Smooth muscle cell of the brain vasculature (primary cell): ENCODE measurements at places on chromosomes 16 and 17.

DNA sequence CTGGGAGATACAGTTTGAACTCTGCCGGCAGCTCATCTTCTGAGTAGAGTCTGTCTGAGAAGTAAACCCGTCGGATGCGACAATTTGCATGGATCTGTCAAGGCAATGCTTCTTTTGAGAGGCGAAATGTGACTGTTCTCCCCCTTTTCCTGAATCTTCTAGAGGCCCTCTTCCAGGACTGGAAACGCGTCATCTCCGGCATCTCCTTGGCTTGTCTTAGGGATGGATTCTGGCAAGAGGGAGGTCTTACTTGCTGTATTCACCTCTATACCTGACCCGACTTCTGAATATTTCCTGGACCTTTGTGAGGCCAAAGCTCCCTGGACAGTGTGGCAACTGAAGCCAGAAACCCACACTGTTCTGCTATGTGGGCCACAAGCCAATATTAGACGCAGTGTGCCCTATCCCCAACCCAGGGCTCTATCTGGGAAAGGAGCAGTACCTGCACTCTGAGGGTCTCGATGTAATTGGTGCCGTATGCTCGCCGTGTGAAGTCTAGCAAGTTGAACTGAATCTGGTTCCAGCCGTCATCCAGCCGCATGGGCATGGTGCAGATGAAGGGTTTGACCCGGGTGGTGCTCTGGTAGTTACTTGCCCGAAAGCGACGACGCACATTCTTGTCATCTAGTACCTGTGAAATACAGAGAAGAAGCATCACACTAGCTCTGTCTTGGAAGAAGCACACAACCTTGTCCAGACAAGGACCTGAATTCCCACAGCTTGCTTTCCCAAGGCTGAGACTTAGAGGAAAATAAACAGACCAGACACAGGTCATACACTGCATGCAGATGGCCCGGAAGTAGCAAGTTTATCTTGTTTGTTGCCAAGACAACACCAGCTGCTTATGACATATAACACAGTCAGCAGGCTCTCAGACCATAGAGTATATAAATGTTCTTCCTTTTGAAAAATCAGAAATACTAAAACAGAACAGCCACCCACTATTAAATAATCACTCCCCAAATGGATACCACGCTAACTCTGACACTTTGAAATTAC, 14.1 kb downstream of the CFAP20 start:
- DNase-seq, result no peak

DNA sequence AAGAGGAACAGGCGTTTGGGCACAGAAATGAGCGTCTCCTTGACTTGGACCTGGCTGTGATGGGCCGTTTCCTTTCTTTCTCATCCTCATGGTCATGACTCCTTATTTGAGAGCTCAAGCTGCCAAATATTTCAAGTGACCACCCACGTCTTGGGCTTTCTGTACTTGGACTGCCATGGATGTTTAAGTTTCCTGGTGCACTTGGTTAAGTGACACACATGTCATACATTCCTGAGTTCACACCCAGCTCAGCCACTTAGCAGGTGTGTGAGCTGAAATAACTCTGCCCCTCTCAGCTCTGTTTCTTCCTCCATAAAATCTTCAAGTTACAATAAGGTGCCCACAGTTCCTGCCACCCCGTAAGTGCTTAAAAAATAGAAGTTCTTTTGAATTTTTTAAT, 114.5 kb downstream of the CLEC16A start:
- no peak for DNase-seq

- DNase-seq, result no peak
These were observed 145.5 kb downstream of the SEC14L1 start for GRCh38 chr17:77286391-77286640.

GRCh38 chr16:28213396-28213795, 1.6 kb upstream of the XPO6 start:
- no peak for DNase-seq

DNA sequence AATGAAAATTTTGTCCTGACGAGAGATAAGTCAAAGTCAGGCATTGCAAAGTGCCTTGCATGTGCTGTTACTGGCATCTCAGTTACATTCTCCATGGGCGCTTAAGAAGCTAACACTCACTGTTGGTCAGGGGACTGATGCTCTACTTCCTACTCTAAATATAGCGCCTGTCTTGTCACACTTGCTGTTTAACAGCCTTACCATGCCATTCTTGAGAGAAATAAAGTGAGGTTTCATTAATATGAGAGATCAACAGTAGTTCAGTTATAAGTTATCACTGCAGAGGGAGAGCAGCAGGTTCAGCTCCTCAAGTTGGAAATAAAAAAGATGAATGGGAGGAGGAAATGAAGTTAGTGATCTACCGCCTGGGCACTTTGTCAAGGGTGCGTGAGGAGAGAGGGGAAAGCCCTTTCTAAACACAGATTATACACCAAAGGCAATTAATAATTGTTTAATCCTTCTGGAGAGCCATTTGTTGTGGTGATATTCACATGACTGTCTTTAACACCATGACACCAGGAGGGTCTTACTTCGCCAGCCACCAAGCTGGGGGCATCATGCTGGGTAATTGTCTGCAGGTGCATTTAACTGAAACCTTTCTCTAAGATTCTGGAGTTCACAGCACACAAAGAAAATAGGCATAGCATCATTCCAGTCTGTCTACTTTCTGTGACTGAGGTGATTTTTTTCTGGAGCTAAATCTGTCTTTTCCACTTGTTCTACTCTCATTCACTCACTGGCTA, 568.7 kb upstream of the HSBP1 start:
- no peak for DNase-seq

- DNase-seq, result no peak
These were observed 58.3 kb downstream of the USP32 start for GRCh38 chr17:60333628-60334031.

DNA sequence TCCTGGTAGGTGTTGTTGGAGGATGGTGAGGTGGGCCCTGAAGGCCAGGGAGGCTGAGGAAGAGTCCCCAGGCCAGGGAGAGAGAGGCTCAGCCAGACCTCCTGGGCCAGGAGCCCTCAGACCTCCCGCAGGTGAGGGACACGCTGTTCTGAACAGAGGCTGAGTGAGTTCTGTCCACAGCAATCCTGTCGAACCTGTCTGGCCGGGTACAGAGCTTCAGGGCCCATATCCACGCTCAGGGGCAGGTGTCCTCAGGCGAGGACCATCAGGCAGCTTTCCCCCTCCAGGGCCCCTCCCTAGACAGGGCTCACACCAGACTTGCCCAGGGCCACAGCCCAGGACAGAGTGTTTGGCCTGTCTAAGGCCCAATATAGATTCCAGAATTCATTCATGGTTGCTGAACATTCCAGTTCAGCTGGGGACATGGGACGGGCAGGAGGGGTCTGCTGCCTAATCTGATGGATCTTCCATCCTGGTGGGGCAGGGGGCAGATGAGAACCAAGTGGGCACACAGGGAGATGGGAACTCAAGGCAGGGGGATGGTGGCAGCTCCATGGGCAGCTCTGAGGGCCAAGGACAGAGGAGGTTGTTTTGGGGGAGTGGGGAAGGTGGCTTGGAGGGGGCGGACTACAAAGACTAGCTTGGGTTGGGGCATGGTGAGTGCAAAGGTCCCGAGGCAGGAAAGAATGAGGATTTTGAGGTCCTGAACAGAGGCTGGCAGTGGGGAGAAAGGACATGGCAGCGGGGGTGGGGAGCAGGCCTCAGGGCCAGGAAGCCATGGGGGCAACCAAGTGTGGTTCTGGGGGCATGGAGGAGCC, 23.4 kb upstream of the MPRIP start:
- no peak for DNase-seq

GRCh38 chr16:88290850-88291830, 91.6 kb upstream of the ZNF469 start:
- no peak for DNase-seq

GRCh38 chr17:49725452-49726130, 17.8 kb upstream of the SLC35B1 start:
- DNase-seq, result no peak

DNA sequence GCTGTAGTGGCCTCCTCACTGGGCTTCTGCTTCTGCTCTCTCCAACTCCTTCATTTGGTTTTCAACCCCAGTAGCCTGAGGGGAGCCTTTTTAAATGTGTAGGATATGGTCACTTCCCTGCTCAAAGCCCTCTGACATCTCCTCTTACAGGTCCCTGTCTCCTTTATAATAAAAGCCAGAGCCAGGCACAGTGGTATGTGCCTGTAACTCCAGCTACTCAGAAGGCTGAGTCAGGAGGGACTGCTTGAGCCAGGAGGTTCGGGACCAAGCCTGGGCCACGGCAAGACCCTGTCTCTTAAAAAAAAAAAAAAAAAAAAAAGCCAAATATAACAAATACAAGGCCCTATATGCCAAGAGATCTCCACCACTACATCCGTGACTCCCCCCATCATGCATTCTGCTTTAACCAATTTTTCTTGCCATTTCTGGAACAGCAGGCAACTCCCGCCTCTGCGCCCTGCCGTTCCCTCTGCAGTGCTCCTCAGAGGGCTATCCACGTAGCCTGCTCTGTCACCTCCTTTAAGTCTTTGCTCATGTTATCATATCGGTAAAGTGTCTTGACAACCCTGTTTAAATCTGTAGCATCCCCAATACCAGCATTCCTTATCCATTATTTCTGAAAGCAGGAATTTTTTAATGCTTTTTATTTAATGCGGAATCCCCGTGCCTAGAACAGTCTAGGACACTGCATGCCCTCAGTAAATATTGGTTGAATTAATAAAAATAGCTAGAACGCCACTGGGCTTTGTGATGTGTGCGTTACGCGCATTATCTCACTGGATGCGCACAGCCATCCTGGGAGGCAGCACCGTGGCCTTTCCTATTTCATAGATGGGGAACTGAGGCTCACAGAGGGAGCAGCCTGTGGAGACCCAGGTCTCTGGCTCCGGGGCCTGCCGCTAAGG, 9.5 kb downstream of the ZNF771 start:
- DNase-seq, result no peak

GRCh38 chr16:50185005-50185505, 31.9 kb downstream of the TENT4B start:
- no peak for DNase-seq

GRCh38 chr17:15650741-15651582, 31.5 kb upstream of the FBXW10B start:
- DNase-seq, result no peak

DNA sequence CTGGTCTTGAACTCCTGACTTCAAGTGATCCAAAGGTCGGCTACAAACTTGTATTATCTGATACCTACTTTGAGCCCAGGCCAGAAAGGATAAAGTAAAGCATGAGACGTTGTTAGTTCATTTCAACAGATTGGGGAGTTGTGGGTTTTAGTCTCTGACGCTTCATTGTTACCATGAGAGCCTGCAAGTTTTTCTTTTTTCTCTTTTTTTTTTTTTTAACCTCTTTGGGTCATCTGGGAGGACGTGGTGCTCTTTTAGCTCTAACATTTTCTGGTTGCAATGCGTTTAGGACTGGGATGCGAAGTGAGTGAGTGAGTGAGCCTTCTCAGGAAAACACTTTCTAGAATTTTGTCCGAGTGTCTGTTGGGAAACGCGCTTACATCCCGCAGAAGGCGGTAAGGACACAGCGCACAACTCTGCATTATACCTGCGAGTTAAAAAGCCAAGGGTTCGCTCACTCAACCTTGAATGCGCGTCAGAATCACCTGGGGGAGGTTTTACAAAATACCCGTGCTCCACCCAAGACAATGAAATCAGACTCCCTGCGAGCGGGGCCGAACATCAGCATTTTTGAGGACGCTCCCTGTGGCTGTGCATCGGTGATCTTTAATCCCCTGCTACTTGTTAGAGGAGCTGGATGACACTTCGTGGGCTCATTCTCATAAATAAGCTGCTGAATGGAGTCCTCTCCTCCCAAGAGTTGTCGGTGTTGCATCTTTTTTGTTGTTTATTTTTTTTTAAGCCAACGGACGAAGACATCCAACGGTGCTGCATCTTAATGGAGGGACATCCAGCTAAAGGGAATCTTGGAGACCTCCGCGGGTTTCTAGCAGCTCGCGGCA, 629 bp upstream of the RNF135 start:
- DNase-seq, result no peak

DNA sequence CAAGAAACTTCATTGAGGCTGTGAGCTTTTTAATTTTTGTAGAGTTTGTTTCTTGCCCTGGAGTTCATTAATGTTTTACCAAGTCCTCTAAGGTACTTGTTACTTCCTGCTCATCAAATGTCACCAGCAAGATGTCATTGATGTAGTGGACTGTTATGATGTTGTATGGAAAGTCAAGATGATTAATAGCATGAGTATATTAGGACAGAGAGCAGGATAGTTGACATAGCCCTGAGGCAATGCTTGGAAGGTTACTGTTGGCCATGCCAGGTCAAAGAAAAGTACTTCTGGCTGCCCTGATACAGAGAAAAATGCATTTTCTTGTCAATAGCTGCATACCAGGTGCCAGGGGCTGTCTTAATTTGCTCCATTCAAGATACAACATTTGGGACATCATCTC, 6.7 kb downstream of the KRTAP1-5 start:
- no peak for DNase-seq

GRCh38 chr17:64502809-64503208, 3.3 kb downstream of the DDX5 start:
- DNase-seq, result no peak

DNA sequence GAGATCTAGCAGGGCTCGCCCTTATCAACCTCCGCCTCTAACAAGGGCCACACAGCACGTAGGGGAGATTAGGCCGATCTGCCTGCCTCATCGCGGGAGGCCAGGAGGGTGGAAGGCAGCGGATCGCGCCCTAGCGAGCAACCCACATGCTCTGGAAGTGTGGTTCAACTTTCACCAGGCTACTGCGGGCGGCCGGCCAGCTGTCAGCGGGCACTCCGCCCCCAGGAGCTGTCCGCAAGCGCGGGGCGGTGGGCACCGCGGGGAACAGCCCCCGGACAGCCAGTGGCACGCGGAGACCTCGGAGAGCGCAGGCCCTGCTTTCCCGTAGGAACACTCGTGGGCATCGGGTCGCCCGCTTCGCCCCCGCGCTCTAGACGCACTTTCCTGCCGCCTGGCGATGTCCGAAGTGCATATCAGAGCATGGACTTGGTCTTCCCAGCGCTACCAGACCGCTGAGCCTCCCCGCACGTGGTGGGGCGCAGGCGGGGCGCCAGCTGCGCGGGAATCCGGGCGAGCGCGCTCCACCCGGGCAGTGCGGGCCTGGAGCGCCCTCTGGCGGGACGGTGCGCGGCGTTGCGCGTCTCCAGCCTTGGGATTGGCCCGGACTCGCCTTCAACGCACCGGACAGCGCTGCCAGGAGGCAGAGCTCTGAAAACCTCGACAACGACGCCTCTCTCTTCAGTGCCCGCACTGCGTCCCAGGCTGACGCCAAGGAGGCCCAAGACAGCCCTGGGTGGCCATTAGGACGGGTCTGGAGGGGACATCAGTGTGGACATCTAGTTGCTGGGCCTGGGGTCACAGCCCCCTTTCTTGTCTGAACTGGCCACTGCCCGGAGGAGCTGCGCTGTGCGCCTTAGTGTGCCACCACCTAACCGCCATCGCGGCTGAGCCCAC, 3.6 kb upstream of the ZNHIT3 start:
- peak; percentile 28 for DNase-seq

DNA sequence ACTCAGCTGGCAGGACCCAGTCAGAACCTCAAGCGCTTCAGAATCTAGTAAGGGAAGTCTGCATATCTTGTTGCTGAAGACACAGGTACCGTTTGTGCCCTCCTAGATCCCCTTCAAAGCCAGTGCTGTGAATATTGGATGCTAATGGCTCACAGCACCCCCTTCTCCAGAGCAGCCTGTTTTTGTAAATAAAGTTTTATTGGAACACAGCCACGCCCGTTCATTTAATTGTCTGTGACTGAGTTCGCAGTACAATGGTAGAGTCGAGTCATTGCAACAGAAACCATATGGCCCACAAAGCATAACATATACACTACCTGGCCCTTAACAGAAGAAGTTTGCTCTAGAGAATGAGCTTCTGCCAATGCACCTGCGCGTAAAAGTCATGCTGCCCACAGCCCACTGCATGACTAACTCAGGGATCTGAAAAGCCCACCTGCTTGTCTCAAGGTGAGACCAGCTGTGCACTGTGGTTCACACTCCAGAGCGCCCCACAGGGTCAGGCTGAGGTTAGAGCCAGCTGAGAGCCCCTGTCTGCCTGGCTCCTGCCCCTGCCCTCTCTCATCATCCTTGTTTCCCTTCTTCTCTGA, 48.8 kb downstream of the AIPL1 start:
- no peak for DNase-seq
